GM19239 (cell line): ENCODE measurements at places on chromosomes 5 and 9.

GRCh38 chr9:137236936-137237421, 4.1 kb upstream of the TUBB4B start:
- no peak for DNase-seq

- no peak for DNase-seq
These were observed 37.5 kb upstream of the PPP1R26 start for GRCh38 chr9:135442075-135442474.

GRCh38 chr5:36740259-36740898, 134.0 kb downstream of the SLC1A3 start:
- DNase-seq = no peak

GRCh38 chr5:147169399-147169798, 65.4 kb upstream of the STK32A start:
- no peak for DNase-seq

DNA sequence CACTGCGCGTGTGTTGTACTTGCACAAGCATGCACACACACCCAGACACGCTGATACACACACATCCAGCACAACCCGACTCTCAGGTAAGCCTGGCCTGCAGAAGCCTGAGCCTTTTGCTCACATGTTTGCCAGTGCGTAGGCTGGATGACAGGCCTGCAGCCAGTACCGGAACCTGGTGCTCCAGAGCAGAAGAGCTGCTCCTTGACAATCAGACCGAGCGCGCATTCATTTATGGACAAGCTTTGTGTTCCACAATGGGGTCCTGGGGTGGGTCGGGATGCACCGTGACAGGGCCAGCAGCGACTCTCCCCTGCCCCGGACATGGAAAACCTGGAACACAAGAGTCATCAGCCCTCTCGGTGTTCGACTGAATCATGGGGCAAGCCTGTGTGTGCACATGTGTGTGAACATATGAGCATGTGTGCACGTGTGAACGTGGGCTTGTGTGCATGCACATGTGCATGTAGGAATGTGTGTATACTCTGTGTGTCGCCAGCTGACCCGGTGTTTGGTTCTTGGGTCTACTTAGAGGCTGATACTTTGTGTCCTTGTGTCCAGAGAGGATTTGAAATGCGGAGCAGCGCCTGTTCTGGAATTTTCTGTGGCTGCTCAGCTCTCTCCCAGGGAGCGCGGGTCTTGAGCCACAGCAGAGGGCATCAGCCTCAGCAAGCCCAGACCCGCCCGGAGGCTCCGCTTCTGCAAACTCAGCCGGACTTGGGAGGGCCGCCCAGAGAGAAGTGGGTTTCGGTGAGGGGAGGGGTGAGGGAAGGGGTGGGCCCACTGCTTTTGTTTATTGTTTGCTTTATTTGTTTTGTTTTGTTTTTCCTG, 32.2 kb downstream of the IRX4 start:
- DNase-seq = no peak

GRCh38 chr9:22457448-22457847, 10.8 kb downstream of the DMRTA1 start:
- no peak for DNase-seq

DNA sequence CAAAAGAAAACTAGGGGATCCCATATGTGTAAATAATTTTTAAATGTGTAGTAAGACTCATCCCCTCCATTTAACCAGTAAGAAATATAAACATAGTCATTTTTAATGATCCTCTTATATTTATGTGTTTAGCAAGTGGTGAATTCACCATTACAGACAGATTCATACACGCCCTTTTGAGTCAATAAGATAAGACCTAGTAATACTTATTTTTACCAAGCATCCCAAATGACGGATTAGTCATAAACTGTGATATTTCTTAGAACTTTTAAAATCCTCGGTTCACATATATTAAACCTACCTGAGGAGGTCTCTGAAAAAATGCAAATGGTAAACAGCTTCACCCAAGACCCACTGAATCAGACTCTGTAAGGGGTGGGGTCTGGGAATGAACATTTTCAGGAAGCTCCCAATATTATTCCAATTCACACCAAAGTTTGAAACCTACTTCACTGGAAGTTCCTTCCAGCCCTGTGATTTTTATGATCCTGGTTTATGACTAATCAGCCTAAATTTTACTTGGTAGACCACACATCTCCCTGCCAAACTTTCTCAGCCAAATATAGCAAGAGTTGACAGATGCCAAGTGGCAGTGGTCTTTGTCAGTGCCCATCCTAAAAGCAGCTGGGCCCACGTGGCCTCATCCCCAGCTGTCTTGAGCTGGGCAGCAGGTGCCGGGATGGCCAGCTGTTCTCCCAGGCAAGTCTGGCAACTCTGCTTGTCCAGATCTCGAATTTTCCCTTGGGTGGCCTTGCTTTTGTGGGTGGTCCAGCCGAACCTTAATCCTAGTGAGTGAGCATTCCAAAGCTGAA, 559.0 kb upstream of the RGMB start:
- DNase-seq = no peak

DNA sequence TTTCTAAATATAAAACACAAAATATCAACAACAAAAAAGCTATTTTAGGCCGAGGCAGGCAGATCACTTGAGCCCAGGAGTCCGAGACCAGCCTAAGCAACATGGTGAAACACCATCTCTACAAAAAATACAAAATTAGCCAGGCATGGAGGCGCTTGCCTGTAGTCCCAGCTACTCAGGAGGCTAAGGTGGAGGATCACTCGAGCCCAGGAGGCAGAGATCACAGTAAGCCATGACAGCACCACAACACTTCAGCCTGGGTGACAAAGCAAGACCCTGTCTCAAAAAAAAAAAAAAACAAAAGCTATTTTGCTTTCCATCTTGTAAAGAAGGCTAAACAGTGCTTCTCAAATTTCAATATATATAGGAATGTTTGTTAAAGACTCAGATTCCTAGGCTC, 11.3 kb downstream of the C5orf15 start:
- DNase-seq = no peak

DNA sequence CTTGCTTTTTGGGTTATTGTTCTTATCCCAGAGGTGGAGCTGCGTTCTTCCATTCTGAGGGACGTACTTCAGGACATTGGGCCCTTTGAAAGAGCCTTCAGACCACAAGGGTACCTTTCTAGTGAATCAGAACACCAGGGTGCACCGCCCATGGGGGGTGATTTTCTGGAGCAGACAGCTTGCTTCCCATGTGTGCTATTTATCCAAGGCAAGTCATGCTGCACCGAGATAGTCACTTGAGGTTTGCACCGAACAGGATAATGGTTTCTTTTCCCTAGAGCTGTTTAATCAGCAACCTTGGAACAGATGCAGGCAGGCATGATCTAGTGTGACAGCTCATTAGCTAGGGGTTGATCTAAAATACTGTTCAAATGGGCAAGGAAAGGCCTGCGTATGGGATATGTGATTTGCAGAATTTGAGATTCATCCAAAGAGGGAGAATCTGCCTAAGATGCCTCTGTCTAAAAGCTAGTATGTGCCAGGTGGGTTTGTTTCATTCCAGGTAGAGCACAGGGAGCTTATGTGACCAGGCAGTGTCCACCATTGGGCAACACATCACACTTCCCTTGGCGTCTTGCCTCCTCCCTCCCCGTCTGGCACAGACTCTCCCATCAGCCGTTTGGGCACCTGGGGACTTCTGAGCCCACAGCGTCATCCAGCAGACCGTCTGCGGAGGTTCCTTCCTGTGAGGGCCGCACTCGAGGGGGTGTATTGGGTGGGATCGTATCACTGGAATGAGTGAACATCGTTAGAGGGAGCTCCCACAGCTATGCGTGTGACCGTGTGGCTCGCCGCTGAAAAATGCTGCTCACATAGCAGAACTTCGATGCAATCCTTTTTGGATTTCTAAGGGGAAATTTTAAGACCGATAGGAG, 23.0 kb downstream of the ABL1 start:
- no peak for DNase-seq

GRCh38 chr5:68515514-68515913, 300.0 kb downstream of the PIK3R1 start:
- no peak for DNase-seq

DNA sequence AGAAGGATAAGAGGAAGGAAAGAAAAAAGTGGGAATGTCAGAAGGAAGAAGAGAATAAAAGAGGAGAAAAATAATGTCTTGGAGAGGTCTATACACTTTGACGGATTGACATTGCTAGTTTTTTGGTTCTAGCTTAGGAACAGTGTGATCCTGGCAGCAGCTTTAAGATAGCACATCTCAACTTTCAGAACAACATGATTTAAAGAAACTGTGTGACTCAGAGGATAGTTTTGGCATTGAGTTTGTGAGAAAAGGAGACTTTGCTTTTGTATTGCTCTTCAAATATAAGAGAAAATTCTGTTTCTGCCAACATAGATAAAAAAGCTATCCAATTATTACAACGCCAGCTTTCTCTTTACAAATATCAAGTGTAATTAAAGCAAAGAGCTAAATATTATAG, 260.7 kb upstream of the ARRDC3 start:
- DNase-seq = no peak

- no peak for DNase-seq
These were observed at the start of gene ALDH1A1 for GRCh38 chr9:72952914-72953313. ALDH1A1 (minus strand) TSS chr9:72953053; CDS start chr9:72953000, 53 bp downstream.

DNA sequence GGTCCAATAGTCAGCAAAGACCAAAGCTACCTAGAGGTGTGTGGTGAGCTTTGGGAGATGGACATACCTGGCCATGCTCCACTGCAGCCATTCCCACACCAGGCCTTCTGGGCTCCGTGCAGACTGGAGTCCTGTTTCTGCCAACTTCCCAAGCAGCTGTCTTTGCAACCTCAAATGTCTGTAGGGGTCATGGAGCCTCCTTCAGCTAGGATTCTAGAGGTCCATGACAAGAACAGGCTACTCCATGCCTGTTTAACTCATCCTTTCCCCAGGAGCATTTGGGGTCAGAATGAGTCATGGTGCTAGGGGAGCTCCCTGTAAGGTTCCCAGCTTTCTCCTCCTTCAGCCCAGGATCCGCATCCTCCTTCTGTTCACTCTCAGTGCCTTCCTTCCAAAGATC, 17.1 kb downstream of the VPS13A start:
- no peak for DNase-seq

GRCh38 chr5:92969191-92969780, 611.7 kb downstream of the NR2F1-AS1 start:
- DNase-seq = no peak

GRCh38 chr5:150302301-150303069, at the start of gene ARSI:
ARSI (minus strand) TSS chr5:150302905; CDS start chr5:150302373, 532 bp downstream.
- no peak for DNase-seq

DNA sequence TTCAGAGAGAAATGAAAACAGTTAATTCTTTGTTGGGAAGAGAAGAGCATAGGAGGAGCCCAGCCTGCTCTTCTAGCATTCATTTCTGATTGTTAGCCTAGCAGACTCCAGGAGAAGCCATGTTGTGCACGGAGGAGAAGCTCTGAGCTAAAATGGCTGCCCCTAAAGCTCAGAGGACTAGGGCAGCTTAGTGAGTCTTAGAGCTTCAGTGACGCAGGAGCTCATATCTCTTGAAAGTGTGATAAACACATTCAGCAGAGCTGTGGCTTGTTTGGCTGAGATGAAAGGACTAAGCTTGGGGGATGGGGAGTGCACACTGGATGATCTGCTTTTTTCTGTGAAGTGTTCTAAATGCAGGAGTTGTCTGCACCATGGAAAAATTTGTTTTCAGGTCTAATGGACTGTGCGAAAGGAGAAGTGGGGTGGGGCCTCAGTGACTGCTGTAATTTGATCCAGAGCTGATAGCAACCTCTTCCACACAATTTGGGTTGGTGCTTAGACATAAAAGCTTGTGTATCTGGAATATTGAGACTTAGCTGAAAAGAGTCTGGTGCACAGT, 58.5 kb downstream of the ZNF462 start:
- DNase-seq = no peak

GRCh38 chr5:127409246-127409917, 108.1 kb upstream of the PRRC1 start:
- no peak for DNase-seq

GRCh38 chr5:156556666-156557406, 229.9 kb downstream of the SGCD start:
- no peak for DNase-seq

DNA sequence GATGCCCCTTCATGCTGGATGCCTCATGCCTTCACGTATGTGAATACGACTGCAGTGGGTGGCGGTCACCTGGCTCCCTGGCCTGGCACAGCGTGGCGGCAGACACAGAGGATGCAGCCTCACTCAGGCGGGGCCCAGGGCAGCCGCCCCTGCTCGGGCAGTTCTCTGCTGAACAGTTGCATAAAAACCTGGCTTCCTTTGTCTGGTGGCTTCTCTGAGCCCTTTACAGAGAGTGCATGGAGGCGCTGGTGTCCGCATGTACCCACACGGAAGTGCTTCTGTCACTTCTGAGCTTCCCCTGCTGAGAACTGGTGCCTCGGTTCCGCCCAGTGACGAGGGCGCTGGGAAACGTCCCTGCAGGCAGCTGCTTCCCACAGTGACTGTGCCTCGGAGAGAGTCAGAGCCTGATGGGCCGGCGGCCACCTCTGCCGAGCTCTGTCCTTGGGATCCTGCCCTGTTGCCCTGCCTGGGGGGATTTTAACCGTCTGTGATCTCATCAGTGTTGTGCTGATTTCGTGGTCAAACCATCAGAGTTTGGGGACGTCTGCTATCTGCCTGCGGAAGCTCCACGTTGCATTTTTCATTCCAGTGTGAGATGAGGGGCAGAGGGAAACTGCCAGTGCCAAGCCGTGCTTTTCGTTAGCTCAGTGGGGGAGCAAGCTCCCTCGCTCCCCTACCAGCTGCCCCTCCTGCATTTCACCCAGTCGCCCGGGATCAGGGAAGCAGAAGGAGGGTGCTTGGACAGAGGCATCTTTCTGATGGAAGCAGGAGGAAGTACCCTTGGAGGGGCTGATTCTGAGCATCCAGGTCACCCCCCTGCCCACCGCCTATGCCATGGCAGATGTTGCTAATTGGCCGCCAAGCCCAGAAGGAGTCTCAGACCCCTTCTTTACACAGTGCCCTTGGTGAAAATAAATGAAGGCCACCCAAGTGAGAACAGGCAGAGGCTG, 153.0 kb upstream of the COL5A1 start:
- no peak for DNase-seq

DNA sequence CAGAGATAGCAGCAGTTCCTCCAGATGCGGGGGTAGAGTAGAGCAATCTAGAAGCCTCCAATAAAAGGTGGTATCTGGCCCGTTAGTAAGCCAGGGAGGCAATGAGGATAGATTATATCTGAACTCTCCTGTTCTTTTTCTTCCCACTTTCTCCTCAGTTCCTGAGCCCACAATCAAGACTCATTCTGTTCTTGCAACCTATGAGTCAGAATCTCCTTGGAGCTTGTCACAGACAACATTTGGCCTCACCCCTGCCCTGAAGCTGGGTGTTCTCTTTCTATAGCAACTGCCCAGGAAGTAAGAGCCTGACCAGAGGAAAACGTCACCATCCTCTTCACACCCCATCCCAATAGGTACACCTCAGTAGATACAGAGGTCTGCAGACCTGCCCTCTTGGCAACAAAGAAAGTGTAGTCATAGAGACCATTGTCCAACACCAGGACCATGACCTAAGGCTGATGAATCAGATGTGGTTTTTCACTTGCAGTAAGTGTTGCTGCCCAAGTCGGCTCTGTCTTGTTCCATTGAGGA, 76.3 kb upstream of the PCA3 start:
- DNase-seq = no peak
